ENCODE measurements at places on chromosomes 11 and 22.

DNA sequence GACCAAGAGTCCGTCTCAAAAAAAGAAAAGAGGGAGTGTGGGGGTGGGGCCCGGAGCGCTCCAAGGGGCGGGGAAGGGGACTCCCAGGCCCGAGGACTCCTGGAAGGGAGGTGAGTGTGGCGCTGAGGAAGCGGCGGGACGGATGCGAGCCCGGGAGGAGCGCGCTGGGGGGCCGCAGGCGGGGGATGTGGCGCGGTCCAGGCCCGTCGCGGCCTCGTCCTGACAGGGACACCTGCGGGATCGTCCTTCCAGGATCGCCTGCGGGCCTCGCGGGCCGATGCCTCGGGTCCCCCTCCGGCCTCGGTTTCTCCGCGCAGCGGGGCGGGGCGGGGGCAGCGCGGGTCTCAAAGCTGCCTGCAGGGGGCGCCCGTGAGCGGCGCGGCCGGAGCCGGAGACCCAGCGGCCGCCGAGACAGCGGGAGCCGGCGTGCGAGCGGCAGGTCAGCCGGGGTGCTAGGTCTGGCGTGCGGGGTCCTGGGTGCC is 3.8 kb upstream of the ADORA2A start:
- DNase-seq: peak; percentile 54

DNA sequence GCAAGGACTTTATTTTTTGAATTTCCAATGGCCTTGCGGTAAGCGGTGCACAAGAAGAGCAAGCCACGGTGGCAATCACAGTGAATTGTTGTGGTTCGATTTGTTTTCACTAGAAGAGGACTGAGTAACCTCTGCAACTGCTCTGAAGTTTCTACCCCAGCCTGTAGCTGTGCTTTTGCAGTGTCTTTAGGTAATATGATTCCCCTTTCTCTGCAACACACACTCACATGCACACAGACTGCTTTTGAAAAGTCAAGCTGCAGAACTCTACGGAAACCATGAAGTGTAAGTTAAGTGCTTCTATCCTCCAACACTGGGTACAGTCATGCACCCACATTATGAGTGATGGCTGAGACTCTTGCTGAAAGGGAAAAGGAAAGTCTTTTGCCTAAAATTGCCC is 38.4 kb downstream of the CD44 start:
- no peak for DNase-seq

DNA sequence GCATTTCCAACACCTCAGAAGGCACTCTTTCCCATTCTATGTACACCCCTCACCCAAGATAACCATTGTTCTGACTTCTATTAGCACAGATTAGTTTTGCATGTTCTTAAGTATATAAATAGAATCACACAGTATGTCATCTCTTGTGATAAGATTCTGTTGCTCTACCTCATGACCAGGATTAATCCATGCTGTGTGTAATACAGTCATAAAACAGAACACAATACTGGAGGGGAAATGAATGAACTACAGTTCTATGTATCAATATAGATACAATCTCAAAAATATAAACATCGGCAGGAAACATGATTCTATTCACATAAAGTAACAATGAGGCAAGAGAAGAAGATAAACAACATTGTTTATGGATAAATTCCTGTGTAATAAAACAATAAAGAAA is 151.5 kb downstream of the ATG16L2 start:
- DNase-seq: no peak

- no peak for DNase-seq
These were observed 6.3 kb downstream of the PC start for GRCh38 chr11:66951927-66952337.

DNA sequence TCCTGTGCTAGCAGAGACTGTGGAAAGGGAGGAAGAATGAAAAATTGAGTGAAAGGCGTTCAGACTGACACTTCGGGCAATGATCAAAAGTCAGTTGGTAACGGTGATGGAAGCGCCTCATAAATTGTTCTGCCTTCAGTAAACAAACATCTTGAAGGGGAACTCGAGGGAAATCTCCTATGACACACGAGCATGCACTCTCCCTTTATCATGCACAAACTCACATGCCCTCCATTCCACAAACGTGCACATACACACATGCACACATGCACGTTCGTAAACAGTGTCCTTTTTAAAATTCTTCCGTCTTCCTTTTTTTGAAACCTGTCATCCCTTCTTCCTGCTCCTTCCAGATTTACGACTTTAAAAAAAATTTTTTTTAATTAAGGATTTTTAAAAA is 77.8 kb upstream of the TMEM45B start:
- DNase-seq: no peak

GRCh38 chr11:78801161-78801884 is 226.7 kb upstream of the NARS2 start:
- DNase-seq: peak; percentile 33

GRCh38 chr22:37627121-37627520 is 12.3 kb upstream of the SH3BP1 start:
- DNase-seq: no peak

DNA sequence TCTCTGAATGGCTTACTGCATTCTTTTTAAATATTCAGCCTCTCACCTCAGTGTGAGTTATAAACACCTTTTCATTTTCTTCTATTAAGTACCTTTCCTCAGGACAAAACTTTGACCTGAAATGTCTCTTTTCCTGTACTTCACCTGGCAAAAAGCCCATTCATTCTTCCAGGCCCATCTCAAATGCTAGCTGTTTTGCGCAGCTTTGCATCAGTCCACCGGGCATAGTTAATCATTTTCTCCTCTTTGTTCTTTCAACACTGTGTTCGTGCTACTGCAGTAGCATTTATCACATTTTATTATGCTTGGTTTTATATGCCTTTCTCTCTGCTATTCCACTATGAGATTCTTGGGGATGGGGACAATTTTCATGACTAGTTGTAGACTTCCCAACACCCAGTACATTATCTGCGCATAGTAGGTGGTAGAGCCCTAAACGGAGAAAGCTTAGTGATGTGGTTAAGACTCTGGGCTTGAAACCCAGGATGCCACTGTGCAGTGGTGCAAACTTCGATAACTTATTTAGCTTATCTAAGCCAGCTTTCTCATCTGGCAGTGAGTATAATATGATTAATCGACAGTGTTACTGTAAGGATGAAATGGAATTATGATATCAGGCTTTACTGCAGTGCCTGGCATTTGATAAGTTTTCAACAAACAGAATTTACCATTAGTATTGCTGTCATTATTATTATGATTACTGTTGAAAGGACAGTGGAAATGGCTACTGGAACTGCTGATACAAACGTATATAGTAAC is 695.7 kb downstream of the NELL1 start:
- DNase-seq: no peak

- no peak for DNase-seq
These were observed 38.3 kb downstream of the IGLL5 start for GRCh38 chr22:22925805-22926369.

DNA sequence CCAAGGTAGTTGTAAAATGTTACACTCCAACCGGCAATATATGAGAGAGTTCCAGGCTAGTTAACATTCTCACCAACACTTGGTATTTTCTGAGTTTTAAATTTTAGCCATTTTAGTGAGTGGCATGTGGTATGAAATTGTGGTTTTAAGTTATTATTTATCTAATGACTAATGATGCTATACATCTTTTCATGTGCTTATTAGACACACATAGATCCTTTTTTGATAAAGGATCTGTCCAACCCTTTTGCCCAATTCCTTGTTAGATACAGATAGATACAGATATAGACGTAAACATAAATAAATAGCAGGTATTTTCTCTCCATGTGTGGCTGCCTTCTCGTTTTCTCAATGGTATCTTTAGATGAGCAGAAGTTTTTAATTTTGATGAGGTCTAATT is 39.3 kb downstream of the ALKBH8 start:
- DNase-seq: no peak

- no peak for DNase-seq
These were observed 373.0 kb upstream of the LARGE1 start for GRCh38 chr22:34293324-34293723.

DNA sequence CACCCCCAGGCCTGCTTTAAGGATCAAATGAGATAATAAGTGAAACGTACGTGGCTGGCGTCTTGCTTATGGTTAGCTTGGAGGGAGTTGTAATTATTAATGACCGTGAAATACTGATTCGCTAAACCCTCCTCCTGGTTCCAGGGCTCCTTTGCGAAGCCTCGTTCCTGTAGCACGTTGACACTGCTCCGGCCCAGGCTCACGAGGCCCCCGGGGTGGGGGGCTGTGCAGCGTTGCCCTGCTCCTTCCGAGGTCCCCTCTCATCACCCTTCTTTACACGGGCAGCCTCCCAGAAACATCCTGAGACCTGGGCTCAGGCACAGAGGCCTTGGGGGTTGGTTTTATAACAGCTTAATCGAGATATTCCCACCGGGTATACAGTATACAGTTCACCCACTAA is 9.1 kb downstream of the GRAMD4 start:
- no peak for DNase-seq

DNA sequence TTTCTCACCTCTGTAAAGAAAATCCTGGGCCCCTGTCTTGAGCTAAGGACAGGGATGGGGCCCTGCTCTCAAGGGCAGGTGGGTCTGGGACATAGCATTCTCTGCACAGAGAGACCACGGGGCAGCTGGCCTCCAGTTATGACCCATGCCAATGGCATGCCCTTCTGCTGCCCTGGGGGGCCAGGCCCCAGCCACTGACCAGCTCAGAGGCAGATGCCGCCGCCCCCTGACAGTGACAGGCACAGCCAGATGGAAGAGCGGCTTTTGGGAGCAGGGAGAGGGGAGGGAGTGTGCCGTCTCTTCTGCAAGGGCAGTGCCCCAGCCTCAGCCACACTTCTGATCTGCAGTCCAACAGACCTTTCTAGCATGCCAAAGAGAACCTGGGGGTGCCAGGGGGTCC is 114.8 kb upstream of the NAV2 start:
- no peak for DNase-seq

DNA sequence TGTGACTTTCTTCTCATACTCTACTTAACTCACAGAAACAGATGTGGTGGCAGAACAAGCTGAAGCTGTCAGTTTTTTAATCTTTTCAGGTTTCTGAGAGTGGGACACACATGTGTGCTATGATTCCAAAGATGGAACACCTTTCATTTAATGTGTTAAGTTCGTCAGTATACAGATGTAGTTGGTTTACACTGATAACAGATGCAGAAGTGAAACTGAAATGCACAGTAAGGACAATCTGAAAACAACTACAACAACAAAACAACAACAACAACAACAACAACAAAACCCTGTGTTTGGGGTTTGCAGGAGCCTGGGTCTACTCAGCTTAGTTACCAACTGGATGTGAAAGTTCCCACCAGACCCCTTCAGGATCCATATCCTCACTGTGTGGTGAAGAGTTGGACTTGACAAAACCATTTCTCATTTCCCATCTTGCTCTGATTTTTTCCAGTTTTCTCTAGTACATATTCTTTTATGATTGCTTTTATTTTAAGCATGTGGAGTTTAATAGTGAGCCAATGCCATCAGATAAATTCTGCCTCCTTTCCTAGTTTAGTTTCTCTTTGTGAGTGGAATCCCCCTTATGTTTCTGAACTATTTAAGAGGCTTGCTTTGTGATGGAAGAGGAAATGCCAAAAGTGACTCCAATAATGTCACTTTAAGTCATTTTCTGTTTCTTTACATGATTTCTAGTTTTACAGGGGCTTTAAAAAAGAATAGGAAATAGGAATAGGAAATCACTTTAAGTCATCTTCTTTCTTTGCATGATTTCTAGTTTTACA is 47.8 kb downstream of the ARHGAP42 start:
- no peak for DNase-seq

GRCh38 chr22:18062421-18062820 is 15.4 kb upstream of the PEX26 start:
- no peak for DNase-seq

GRCh38 chr11:131864228-131864627 is 493.8 kb downstream of the NTM start:
- DNase-seq: no peak

- no peak for DNase-seq
These were observed 338.2 kb upstream of the NCAM1 start for GRCh38 chr11:112623057-112623456.

DNA sequence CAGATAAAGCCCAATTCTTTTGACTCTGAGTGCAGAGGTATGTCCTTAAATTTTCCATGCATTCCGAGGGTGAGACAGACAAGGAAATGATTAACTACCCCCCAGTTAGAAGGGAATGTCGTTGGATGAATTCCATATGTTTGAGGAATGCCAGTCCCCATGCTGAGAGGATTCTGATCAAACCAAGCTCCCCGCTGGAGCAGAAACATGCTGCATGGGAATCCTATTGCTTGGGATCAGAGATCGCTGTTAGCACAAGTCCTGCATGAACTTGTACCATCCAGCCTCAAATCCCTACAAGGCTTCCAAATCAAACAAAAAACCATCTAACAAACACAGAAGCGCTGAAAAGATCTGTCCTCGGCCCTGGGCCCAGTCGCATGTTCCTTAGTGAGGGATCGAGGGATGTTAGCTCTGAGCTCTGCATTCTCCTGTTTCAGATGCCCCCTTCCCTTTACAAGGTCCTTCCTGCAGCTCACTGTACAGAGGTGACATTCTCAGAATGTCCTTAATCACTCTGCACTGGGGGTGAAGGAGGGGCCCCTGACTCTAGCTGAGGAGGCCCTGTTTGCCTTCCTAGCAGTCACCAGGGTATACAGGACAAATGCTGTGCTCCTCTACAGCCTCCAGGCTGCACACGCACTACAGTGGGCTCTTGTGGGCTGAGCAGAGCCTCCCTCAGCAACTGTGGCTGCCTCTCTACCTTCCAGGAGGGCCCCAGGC is 353.4 kb downstream of the TENM4 start:
- no peak for DNase-seq

GRCh38 chr11:93489841-93490240 is 53.4 kb downstream of the SMCO4 start:
- no peak for DNase-seq

- DNase-seq: no peak
These were observed 122.4 kb downstream of the FEZ1 start for GRCh38 chr11:125373426-125374391.

DNA sequence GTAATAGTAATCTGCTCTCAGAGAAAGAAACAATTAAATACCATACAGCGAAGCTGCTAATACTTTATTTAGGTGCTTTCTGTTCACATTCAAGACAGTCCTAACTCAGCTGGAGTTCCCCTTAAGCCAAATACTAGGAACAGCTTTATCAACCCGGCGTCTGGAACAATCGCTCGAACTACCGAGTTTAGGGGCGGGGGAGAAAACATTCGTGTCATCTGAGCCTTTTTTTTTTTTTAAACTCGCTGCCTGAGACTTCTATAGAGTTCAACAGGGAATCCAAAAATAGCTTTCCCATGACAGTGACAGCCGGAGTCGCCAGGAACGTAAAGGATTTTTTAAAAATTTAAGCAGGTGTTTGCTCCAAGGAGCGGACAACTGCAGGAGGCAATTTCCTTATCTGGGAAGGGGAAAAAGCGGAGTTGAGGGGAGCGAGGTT is 852 bp downstream of the TRAF6 start:
- DNase-seq: peak; percentile 23

DNA sequence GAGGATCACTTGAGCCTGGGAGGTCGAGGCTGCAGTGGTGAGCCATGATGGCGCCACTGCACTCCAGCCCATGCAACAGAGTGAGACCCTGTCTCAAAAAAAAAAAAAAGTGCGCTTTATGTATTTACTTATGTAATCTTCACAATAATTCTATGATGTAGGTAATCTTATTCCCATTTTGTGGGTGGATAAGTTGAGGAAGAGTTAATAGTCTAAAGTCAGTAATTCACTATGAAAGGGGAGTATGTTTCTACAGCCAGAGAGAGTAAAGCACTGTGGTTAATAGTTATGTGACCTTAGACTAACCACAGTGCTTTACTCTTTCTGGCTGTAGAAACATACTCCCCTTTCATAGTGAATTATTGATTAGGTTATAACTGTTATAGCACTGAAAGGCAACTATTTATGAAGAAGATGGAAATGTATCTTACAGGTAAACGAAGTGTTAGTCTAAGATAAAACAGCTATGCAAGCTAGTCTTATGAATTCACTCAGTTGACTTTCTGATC is 11.9 kb downstream of the CTR9 start:
- DNase-seq: no peak
